ENCODE measurements at places on chromosomes 13 and 19. TPM values are rescaled to one million over a fixed set of nuclear protein-coding genes. Genes with fewer than 3 reads are reported as not detected.

MTUS2 gene
- not detected for total RNA-seq

EXOSC5 gene
- total RNA-seq = 42.3 TPM

- DNase-seq = no peak
Measured at GRCh38 chr19:8085598-8086408, 33.2 kb downstream of the CCL25 start.

TPGS1 gene
- total RNA-seq = 16.3 TPM

KLK3 gene
- not detected for total RNA-seq

GRCh38 chr13:107370015-107370785, 802.3 kb upstream of the ARGLU1 start:
- DNase-seq = no peak

C1QTNF9B gene
- total RNA-seq = 3.0 TPM

FAM98C gene
- total RNA-seq = 1.5 TPM

SHISA2 gene
- 3.2 TPM for total RNA-seq

DNA sequence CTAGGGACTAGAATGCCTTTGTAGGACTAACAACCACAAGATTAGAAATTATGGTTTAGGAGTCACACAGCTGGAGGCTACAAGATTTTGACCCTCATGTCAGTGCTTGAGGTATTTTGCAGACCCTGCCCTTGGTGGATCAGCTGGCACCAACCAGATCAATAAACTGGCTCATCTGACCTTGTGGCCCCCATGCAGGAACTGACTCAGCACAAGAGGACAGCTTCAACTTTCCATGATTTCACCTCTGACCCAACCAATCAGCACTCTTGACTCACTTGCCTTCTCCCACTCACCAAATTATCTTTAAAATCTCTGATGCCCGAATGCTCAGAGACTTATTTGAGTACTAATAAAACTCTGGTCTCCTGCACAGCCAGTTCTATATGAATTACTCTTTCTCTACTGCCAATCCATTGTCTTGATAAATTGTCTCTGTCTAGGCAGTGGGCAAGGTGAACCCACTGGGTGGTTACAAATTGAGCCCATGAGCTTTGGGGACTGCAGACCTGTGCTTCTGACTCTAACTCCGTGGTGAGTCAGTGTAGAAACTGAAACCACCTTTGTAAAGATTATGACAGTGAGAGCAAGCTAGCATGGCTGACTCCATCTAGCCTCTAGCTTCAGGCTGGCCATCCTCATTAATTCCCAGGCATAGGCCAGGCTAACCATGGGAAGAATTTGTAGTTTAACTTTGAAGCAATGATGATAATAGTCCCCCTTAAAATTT, 33.9 kb upstream of the CEACAM8 start:
- no peak for DNase-seq
